Esophagus muscularis mucosa (tissue), 4 donors: ENCODE measurements at places on chromosomes 6 and 20. TPM values are rescaled to one million over a fixed set of nuclear protein-coding genes. Genes with fewer than 3 reads are reported as not detected.

- DNase-seq: no peak
These were observed 7.2 kb upstream of the ACSS1 start for GRCh38 chr20:25065072-25065624.

DNA sequence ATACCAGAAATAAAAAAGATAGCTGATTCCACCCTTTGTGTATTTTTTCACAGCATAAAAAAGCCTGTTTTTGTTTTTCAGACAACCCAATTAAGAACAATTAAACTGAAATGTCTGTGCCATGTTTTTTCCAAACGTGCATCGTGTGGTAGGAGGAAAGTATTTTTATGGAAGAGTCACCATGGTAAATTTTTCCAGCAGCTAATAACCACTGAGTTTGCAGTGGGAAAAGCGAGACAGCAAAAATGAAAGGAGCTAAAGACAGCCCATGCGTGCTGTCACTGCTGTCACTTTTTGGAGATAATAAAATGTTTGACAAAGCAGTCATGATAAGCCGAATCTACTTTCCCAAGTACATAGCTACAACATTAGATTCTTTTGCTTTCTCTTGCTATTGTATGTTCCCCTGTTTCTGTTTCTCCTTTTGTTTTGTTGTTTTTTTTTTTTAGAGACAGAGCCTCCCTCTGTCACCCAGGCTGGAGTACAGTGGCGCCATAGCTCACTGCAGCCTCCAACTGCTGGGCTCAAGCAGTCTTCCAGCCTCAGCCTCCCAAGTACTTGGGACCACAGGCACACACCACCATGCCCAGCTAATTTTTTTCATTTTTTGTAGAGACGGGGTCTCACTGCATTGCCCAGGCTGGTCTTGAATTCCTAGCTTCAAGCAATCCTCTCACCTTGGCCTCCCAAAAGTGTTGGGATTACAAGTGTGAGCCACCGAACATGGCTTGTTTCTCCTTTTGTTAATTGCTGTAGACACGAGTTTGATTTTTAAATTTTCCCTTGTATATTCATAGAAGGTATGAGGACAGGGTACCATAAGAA lies 261.3 kb downstream of the TMEM242 start:
- no peak for DNase-seq

DNA sequence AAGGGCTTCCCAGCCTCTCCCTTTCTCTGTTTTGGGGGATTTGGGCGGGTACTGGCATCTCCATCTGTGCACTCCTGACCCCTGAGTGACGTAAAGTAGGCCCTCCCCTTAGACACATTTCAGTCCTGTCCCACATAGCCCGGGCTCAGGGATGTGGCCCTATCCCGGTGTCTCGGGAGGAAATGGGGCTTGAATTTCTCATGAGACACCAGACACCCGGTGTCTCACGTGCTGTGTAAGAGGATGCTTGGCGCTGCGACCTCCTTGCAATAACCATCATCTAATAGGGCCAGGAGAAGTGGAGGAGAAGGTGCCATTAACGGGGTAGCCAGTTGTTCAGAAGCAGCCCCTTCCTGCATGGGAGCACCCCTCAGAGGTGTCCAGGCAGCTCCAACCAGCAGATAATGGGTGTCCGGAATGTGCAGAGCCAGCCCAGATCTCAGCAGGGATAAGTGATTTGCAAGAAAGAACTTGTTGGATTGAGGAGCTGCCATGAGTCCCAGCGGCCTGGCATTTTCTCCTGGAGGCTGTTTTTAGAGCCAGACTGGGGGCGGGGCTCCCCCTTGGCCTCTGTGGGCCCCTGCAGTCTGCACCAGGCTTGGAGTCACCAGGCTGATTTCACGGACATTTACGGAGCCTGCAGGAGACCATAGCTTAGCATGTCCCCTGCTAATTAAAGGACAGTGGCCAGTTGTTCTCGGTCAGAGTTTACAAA lies 372.0 kb downstream of the PREX1 start:
- no peak for DNase-seq

DNA sequence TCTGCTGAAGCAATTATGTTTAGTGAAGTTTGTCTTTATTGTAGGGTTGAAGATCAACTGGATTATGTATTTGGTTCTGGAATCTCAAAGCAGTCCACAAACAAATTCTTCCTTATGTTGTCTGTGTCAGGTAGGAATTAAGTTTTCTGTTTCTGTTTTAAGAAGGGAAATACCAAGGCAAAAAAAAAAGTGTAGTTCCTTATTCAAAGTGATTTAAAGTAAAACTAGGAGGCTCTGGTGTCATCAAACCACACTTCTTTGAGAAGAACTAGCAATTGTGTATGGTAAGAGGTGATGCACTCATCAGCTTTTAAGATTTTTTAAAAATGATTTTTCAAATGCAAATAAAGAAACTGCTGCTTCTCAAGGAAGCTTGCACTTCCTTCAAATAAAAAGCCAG lies 1.9 kb downstream of the FAM135A start:
- no peak for DNase-seq

The WFDC12 gene
- total RNA-seq: not detected

DNA sequence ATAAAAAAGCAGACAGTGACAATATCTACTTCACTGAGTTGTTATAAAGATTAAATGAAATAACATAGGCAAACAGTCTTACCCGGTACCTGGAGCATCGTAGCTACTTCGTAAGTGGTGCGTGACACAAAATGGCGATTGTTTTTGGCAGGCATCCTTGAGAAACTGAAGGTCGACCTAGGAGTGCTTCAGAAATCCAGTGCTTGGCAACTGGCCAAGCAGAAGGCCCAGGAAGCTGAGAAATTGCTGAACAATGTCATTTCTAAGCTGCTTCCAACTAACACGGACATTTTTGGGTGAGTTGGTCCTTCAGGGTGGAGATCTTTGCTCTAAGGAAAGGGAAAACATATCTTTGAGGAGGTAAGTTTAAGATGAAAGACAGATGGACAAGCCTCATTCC lies 4.8 kb downstream of the BPIFA2 start:
- DNase-seq: no peak

- no peak for DNase-seq
These were observed 258.0 kb upstream of the TAB2 start for GRCh38 chr6:149059557-149059956.

DNA sequence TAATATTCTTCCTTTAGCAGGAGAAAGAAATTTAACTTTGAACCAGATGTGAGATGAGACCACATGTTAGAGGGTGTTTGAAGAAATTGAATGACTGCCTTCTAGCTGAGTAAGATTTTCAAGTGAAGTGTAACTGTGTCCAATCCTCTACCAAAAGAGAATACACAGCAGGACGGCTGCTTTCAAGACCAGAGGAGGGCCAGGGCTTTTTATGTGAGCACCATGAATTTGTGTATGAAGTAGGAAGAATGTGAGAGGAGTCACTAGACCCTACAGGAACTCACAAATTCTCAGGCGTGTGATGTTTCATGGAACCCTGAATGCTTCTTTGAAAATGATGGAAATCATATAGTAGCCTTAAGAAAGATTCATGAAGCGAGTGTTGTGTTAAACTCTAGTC lies 56.8 kb upstream of the SPACA1 start:
- no peak for DNase-seq

- no peak for DNase-seq
These were observed 17.9 kb downstream of the DSTN start for GRCh38 chr20:17587824-17588223.

DNA sequence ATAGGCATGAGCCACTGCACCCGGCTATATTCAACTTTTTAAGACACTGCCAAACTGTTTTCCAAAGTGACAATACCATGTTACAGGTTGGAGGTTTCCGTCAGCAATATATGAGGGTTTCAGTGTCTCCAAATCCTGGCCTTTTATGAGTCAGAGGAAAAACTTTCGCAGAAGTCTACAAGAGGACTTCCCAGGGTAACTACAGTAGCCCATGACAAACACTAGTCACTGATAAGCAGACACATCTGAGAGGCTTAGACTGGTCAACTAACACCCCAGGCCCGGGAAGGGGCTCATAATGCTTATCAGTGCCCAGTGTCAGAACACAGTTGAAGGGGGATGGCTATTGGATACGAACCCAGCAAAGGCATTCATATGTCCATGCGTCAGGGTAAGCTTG lies 85.4 kb downstream of the SOX4 start:
- no peak for DNase-seq

DNA sequence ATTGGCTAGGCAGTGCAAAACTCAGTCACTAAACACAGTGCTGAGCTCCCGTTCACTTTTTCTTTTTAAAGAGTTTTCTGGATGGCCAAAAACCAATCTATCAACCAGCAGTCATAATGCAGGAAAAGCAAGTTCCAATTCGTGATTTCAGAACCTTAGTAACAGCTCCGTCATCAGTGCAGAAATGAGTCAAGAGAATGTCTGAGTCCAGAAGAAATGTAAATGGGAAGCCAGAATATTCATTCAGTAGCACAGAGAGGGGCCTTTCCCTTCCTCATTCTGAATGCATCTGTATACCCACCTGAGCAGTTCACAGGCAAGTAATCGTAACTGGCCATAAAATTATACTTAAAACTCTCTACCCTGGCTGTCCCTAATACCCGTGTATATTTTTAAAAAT lies 20.4 kb downstream of the HUS1B start:
- DNase-seq: no peak

GRCh38 chr6:80642452-80642851 lies 536.0 kb downstream of the BCKDHB start:
- DNase-seq: no peak

GRCh38 chr20:49291200-49291599 lies 13.3 kb upstream of the ZNFX1 start:
- no peak for DNase-seq

GRCh38 chr6:5930968-5931367 lies 75.8 kb downstream of the NRN1 start:
- DNase-seq: no peak

The GABRR1 gene
- total RNA-seq: 0.13 TPM

DNA sequence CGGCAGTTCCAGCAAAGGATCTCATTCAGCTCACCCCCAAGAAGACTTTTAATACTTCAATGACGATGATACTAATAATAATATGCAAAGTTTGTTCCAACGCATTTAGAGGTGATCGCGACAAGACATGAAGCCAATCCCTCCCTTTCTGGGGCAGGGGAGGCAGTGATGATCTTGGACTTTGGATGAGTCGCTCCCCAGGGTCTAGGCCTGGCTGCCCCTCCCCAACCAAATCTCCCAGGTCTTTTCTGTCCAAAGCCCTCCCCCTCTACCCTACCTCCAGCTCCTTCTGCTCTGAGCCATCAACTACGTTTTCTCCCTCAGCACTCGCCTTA lies 33.9 kb downstream of the HLA-A start:
- DNase-seq: no peak

The GJA10 gene
- total RNA-seq: not detected

GRCh38 chr6:143531720-143532499 lies 20.4 kb upstream of the FUCA2 start:
- DNase-seq: no peak

The CCDC170 gene
- total RNA-seq: 1.5 TPM

The HLA-DQA2 gene
- total RNA-seq: 0.42 TPM

GRCh38 chr20:33320006-33320405 lies 37.0 kb downstream of the BPIFB1 start:
- DNase-seq: no peak

The SPINT3 gene
- total RNA-seq: not detected

The TRIM15 gene
- not detected for total RNA-seq

DNA sequence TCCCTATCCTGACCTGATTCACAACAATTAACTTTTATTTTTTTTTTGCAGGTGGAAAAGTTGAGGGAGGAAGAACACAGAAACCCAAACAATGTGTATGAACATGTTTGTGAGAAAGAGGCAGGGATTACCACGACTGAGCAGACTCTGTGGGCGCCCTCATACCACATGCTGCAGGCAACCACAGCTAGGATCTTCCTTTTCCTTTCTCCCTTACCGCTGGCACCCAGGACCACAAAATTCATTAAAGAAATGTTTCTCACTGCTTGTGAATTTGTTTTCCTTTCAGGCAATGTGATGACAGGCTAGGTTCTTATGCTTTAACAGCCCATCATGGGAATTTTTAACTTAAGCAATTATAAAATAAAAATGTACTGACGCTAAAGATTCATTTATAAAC lies 287.1 kb downstream of the GMDS start:
- no peak for DNase-seq

- DNase-seq: no peak
These were observed 75.8 kb downstream of the PLCB4 start for GRCh38 chr20:9144643-9145042.

DNA sequence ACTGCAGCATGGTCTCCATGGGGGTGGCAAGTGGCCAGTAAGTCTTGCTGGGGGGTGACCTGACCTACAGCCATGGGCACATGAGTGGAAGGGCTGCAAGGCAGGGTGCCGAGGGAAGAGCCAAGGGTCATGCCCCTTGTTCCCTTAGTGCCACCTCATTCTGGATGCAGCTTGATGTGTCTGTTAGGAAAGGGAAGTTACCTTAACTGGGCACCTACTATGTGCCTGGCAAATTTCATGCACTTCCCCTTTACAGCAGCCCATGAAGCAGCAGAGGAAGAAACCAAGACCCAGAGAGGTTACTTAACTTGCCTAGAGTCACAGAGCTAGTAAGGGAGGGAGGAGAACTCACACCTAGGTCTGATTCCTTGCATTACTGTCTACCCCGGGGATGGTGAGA lies 174.0 kb downstream of the MRPL14 start:
- DNase-seq: no peak

The COL11A2 gene
- 0.17 TPM for total RNA-seq

- no peak for DNase-seq
These were observed 42.5 kb upstream of the THBS2 start for GRCh38 chr6:169296170-169296569.

The WASF1 gene
- total RNA-seq: 11.6 TPM

GRCh38 chr6:83708970-83709747 lies at the start of gene SNAP91:
Gene SNAP91, minus strand, starts transcription at chr6:83709101. Its CDS starts 1,174 bp downstream, at chr6:83707927.
- DNase-seq: no peak

GRCh38 chr20:13042458-13042794 lies 33.7 kb downstream of the SPTLC3 start:
- no peak for DNase-seq

The SLC24A3 gene
- 7.3 TPM for total RNA-seq

DNA sequence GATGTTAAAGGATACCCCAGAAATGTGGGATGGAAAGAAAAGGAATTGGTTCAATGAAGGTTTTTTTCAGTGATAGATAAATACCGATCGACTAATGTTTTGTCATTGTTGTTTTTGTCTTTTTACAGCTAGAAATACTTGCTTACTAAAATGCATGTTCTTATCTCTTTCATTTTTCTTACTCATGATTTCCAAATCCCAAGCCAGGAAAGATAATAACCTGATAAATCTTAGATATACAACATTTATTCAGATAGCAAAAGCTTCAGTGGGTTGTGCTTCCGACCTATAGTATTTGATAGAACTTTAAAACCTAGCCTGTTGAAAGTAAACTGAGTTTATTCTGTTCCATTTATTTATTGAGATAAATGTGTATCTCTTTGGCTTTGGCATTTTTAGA lies 187.5 kb downstream of the EDN1 start:
- DNase-seq: no peak

The CLPSL1 gene
- not detected for total RNA-seq

GRCh38 chr6:36350681-36351571 lies 14.2 kb upstream of the BNIP5 start:
- DNase-seq: no peak
